ENCODE measurements at places on chromosomes 2 and 18.

DNA sequence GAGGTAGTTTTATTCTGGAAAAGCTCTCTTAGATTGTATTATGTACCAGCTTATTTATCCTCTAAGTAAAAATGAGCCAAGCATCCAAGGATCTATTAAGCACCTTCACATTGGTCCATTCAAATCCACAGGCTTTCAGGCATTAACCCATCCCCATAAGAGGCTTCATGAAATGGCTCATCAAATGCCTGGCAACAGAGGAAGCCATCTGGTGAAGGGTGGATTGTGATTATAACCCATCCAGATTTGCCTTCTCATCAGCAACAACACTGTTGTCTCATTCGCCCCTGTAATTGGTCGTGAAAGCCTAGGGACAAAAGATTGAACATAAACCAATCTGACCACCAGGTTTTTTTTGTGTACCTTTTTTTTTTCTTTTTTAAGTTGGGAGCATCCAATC, 134.3 kb upstream of the TACR1 start:
- no peak for DNase-seq

DNA sequence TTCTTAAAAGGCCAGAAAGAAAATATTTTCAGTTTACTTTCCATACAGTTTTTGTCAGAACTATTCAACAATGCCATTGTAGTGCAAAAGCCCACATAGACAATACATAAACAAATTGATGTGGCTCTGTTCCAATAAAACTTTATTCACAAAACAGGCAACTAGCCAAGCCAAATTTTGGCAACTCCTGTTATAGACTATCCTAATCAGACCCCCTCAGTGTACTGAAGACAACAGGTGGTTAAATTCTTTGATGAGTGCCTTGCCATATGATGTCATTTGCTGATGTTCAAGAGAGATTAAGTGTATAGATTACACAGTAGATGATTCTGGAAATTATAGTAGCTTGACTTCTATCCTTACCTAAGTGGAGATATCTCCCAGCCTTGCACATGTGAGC, 83.4 kb downstream of the FANCL start:
- DNase-seq: no peak

DNA sequence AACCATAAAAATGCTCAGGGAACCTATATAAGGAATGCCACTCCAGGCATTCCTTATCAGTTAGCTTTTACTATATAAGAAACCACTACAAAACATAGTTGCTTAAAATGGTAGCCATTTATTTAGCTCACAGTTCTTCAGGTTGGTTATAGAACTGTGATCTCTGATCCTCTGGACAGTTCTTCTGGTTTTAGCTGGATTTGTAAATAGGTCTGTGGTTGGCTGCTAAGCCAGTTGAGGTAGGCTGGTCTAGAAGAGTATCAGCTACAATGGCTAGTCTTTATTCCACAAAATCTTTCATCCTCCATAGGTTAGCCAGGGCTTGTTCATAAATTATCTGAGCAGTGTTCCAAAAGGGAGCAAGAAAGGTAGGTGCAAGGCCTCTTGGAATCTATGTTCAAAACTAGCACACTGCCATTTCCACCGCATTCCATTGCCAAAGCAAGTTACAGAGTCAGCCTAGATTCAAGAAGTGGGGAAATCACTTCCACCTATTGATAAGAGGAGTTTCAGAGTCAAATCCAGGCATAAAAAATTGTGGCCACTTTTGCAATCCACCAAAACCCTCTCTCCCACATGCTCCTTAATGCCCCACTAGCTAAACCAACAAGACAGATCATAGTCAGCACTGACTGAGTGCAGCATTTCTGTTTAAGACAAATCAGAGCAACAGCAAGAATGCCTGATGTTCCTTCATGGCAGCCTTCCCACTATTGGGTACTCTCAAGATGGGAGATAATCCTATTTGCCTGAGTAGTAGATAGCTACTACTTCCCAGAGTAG, 146.4 kb downstream of the IRS1 start:
- DNase-seq: no peak

DNA sequence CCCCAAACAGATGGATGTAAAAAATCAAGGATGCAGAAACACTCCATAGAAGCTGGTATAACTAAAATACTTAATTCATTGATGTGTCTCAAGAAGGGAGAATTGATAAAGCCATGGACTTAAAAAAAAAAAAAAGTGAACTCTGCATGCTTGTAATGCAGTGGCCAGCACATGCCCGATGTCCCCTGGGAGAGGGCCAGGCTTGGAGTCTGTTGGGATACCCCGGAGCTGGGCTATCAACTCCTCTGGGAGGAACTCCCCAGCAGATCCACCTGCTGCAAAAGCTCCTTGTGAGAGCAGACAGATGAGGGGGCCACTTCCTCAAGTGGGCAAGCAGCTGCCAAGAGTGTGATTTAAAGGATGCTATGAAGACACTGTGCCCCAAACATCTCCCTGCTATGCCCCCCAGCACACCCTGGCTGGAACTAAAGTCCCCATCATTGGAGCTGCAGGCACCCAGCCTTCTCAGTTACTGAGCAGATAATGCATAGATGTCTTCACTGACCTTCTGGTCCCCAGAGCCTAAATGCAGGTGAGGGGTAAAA, 311.5 kb upstream of the ID2 start:
- no peak for DNase-seq

- no peak for DNase-seq
Observed at GRCh38 chr2:173715441-173715840, 249.7 kb downstream of the SP3 start.

- no peak for DNase-seq
Observed at GRCh38 chr18:9082711-9083510, 19.6 kb upstream of the NDUFV2 start.

- DNase-seq: no peak
Observed at GRCh38 chr2:158610059-158610458, 153.3 kb downstream of the PKP4 start.

GRCh38 chr2:10900216-10901109, 11.3 kb upstream of the KCNF1 start:
- DNase-seq: no peak

DNA sequence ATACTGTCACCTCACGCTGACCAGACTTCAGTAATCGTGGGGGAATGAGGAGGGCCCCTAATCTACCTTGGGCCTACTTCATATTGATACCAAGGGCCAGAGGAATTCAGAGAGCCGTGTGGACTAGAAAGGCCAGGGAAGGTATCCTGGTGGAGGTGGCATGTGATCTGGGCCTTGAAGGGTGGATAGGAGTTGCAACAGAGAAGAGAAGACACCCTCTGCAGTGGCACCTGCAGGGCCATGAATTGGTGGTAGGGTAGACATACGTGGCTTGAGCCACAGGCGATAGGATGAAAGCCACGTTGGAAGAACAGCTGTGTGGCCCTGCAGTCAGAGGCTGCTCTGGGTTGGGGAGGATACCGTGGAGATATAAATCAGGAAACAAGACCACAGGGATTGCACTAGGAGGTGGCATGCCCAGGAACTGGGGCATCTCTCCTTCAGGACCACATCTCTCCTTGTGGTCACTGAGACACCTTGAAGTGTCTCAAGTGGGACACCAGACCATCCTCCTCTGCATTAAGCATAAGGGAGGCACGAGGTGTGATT, 141.4 kb downstream of the CYP26B1 start:
- no peak for DNase-seq

DNA sequence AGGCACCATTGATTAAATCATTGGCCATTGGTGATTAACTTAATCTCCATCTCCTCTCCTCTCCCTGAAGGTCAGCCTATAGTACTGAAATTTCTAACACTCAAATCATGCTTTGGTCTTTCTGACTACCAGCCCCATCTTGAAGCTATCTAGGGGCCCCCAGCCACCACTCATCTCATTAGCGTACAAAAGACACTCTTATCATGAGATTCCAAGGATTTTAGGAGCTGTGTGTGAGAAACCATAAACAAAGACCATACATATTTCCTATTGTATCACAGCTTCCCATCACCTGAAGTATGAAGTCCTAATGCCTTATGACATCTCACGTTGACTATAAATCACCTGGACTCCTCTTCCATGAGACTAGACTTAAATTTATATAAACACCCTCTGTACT, 94.0 kb upstream of the B3GNT2 start:
- DNase-seq: no peak

GRCh38 chr2:86584151-86584913, 21.1 kb upstream of the CHMP3 start:
- DNase-seq: no peak

- no peak for DNase-seq
Observed at GRCh38 chr2:72454189-72454588, 306.5 kb upstream of the CYP26B1 start.

GRCh38 chr2:71070294-71071093, 2.0 kb downstream of the NAGK start:
- no peak for DNase-seq

DNA sequence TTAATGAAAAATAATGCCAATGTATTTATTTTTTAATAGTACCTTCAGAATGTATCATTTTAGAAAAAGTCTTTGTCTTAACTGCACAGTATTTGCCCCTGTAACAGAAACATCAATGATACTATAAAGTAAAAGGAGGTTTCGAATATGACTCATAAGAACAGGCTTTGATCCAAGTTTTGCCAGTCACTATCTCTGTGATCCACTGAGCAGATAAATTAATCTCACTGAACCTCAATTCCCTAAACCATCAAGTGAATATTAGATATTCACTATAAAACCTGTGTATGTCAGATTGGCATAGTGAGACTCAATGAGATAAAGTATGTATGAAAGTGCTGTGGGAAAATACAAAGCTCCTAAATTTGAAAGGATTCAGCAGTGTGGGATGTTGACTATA, 292.1 kb downstream of the EXOC6B start:
- DNase-seq: no peak

DNA sequence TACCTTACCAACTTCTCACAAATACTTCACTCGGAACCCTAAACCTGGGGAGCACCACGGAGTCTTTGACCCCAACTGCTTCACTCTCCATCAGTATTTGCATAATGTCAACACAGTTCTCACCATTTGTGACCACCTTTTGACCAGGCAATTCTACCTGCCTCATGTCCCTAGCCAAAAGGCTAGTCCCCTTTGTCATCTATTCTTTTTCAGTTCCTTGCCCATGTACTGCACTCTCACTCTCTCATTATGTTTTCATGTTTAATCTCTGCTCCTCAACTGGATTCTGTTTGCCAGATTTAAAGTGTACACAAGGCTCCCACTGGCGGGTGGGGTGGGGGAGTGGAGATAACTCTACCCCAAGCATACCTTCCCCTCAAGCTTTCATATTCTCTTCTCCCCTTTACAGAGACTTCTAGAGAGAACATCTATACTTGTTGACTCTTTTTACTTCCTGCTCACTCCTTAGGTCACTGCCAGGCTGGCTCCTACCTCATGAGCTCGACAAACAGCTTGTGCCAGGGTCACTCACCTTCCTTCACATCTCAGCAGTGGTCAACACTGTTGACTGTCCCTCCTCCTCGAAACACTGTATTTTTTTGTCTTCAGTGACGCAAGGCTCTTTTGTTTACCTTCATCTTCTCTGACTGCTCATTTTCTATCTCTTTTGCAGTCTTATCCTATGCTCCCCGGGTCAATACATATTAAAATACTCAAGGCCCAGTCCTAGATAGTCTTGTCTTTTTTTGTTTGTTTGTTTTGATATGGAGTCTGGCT, 88.7 kb upstream of the MAP4K3 start:
- DNase-seq: no peak

GRCh38 chr2:143420313-143420712, 291.1 kb downstream of the ARHGAP15 start:
- no peak for DNase-seq

GRCh38 chr2:212626371-212626918, 87.8 kb upstream of the ERBB4 start:
- no peak for DNase-seq

- DNase-seq: no peak
Observed at GRCh38 chr2:38265461-38265860, 111.6 kb downstream of the ATL2 start.

DNA sequence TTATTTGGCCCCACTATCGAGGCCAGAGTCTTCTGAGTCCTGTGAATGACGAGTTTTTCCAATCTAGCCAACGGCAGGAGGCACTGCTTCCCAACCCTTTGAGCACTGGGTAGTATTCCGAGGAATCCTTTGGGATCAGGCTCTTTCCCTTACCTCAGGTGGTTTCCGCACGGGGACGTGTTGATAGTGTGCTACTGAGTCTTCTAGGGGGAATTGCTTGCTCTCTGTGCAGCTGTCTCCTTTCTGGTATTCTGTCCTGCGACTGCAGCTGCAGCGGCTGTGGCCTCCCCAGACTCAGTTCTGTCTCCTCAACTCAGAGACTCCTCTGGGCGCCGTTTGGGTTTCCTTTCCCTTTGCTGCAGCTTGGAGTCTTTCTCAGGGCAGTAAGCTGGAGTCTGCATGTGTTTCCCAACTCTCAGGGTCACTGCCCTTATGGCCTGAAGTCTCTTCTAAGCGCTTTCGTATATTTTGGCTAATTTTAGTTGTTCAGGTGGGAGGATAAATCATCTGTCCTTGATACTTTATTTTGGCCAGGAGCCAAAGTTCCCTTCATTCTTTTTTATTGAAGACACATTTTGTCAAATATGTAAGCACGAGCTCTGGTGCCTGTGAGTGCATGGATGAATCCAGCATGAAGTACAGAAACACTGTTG, 118.4 kb downstream of the MAP4K4 start:
- DNase-seq: no peak

DNA sequence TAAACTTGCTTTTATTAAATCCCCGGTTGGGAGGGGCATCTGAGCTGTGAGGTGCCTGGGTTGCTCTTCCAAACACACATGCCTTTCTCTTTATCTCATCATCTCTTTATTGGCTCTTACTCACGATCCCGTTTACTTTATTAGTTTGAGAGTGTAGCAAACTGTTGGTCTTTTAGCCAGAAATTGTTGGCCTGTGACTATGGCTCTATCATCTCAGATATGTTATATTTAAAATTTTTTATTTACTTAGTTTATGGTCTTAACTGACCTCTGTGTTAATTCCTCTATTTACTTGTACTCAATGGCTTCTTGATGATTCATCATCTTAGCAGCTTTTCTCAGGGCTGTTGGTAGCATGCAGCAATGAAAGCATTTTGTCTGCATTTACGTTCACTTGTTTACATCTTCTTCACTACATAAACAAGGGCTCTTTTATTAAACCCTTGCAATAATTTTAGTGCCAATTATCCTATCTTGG, 408.4 kb downstream of the HRH4 start:
- DNase-seq: no peak

DNA sequence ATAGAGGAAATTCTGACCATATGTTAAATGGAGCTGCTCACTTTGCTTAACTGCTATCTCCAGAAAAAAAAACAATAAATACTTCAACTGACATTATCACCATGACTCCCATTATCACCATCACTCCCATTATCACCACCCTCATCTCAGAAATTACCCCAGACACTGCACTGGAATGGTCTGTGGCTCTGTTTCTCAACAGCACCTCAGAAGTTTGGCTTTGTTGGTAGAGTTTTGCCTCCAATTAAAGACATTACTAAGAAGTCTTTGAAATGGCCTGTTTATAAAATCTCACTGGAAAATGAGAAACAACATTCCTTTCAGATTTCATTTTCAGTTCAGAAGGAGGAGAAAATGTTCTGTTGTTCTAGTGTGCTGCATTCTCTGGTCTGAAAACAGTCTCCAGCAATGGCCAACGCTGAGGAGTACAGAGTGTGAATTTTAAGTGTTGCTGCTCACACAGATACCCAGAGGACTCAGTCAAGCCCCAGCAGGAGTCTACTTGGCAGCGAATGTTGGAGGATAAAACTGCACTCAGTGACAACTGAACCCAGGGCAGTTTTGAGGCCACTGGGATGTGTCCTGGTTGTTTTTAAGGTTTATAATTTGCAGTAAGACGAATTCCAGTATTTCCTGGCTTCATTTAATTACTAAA, 364.5 kb upstream of the CDH2 start:
- no peak for DNase-seq

Data from activated CD8-positive, alpha-beta memory T cell treated with anti-CD3 and anti-CD28 coated beads for 1 hour (primary cell).